ENCODE measurements at places on chromosomes 1 and 21.

GRCh38 chr1:2602866-2603520 lies 16.4 kb downstream of the PRXL2B start:
- DNase-seq = no peak

DNA sequence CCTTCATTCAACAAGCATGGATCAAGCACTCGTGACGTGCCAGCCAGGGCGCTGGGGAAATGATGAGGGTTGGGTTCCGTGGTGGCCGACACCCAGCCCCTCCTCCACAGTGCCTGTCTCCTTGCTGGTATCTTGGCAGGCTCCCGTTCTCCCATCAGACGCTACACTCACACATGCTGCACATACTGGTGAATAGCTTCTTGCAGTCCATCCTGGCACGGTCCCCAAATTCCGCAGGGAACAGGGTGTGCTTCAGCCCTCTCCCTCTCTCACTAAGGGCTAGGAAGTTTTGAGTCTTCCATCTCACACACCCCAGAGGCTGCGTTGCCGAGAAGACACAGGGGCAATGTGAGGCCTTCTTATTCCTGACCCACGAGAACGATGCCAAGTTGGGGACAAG lies 10.1 kb upstream of the MEF2D start:
- DNase-seq = no peak

DNA sequence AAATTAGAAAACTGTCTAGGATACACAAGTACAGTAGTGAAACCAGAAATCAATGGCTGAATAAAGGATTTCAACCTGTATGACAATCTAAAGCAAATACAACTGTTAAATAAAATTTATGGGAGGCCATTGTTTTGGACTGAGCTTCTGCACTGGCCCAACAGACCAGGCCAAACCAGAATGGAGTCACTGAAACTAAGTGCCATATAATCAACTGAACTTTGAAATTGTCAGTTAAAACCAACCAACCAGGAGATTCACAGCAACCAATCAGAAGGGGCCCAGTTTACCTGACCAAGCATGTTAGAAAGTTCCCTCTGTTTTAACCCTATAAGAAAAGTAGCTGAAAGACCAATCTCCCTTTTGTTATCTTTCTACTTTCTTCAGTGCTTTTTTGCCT lies 30.5 kb upstream of the SOAT1 start:
- DNase-seq = no peak

- DNase-seq = no peak
Observed at GRCh38 chr21:28489821-28490350, 502.8 kb downstream of the LTN1 start.

- no peak for DNase-seq
Observed at GRCh38 chr1:14539953-14540563, 58.4 kb upstream of the KAZN start.

DNA sequence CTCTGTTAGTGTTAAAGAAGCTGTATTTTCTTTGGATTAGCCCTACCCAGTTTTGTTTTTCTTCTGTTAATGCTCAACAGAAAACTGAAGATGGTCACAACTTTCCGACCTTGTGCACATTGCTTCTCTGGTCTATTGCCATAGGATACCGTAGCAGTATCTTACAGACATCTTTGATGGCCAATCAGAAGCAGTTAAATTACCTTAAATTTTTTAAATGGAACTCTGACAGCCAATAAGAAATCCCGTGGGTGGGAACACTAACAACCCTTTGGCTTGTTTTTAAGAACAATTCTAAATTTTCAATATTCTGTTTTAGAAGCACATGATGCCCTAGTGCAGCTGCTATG lies 17.2 kb downstream of the NFYC start:
- no peak for DNase-seq

Measured in GOT3 (cell line).